ENCODE measurements at places on chromosomes 6 and 20.

DNA sequence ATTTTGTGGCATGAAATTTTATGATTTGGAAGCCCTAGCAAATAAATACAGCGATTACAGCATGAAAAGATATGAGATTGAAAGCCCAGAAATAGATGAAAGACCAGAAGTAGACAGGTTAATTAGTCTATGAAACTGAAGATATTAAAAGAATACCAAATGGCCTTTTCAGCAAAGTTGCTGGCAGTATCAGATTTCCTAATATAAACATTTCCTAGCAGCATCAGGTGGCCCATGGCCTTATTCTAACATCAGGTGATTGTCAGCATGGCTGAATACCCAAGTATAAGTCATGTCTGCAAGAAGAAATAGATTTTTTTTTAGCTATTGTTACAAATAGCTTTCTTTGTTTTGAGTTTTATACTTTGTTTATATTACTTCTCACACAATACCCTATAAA lies 93.2 kb downstream of the CLVS2 start:
- no peaks in the 10 kb centered on the region for H3K27me3 ChIP-seq
- H3K4me1 ChIP-seq: no peaks in the 10 kb centered on the region
- no peak for DNase-seq
- no peak overlapping the region for H3K27ac ChIP-seq
- H3K36me3 ChIP-seq: no peaks in the 10 kb centered on the region
- no peak overlapping the region for H3K4me3 ChIP-seq

DNA sequence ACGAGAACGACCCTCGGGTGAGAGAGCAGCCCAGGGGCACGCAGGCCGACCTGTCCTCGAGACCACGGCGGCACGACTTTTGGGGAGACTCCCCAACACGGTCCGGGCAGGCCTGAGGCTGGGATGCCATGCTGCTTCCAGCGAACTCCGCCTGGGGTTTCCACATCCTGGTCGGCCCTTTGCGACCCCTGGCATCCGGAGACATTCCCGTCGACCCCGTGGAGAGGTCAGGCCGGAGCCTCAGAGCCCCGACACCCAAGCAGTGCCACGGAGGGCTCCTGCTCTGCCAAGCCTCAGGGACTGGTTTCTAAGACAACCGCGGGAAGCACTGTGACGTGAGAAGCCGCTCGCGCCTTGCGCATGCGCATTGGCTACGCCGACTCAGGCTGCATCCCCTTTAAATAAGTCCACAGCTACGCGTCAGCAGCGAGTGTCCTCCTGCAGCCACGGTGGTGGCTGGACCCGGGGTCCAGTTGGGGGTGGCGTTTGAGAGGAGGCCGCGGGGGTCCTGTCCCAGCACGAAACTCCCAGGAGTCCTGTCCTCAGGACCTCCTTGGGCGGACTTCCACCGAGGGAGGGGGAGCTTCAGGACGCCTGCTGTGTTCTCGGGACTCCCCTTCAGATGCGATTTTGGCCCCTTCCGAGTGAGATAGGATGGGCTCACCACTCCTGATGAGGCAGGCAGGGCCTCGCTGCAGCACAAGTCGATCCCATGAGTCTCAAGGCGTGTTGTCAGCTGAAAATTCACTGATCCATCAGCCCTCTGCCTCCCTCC lies 1089.3 kb upstream of the DEFB115 start:
- peak; percentile 61 for DNase-seq
- no peaks in the 10 kb centered on the region for H3K36me3 ChIP-seq
- H3K27ac ChIP-seq: no peak overlapping the region

DNA sequence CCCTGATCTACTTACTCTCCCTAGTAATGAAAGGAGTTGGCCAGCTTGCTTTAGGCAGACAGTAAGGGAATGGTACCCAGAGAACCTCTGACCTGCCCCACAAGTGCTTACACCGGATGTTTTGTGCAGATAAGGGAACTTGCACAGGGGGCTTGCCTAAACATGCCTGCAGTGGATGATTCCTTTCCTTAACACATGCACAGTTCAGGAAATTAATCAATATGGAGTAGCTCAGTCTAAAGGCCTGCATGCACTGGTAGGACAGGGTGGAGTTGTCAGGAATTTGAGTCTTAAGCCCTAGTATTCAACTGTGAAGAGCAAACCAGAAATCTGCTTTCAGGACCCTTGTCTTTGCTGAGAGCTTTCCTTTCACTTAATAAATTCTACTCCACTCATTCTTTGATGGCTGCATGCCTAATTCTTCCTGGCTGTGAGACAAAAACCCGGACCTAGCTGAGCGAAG lies 3.9 kb upstream of the TRIM38 start:
- no peak overlapping the region for H3K4me3 ChIP-seq
- DNase-seq: no peak
- no peaks in the 10 kb centered on the region for H3K36me3 ChIP-seq
- H3K27me3 ChIP-seq: no peaks in the 10 kb centered on the region
- peaks cover 13% of the 10 kb centered on the region for H3K4me1 ChIP-seq
- no peak overlapping the region for H3K27ac ChIP-seq

DNA sequence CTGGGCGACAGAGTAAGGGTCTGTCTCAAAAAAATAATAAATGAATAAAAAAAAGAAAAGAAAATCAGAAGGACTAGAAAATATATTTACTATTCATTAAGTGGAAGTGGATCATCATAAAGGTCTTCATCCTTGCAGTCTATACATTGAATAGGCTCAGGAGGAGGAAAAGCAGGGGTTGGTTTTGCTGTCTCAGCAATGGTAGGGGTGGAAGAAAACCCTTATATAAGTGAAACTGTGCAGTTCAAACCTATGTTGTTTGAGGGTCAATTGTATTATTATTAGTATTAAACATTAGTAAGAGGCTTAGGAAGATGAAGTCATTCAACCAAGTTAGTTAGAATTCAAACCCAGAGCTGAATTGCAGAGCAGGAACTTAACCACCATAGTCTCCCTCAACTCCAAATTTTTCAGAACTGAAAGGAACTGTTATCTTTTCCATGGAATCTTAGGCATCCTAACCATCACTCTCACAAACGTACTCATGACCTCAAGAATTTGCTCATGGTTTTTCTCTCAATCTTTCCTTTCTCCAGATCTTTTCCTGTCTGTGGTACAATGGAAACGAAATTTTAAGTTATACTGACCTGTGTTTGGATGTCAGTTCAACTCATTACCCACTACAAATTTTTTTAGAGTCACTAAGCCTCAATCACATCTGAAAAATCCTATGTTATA lies 7.7 kb upstream of the SMIM13 start:
- no peak overlapping the region for H3K27ac ChIP-seq
- DNase-seq: no peak
- no peaks in the 10 kb centered on the region for H3K27me3 ChIP-seq

DNA sequence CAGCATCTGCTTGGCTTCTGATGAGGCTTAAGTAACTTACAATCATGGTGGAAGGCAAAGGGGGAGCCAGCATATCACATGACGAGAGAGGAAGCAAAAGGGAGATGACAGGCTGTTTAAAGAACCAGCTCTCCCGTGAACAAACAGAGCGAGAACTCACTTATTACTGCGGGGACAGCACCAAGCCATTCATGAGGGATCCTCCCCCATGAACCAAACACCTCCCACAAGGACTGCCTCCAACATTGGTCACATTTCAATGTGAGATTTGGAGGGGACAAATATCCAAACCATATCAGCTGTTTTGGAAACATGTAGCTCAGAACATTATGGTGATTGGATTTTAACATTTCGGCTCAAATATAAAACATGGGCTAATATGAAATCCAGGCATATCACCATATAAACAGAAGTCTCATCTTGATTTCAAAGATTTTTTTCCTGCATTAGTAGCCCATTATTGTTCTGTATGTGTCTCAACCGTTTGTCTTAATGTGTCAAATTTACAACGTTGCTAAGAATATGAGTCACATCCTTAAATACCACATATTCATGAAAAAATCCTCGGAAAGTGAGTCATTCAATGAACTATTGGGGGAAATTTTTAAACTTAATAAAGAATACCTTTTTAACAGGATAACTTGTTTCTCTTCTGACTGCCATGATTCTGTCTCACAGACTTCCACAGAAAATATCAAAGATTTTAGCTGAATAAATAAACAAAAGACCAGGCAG lies 894.3 kb downstream of the TFAP2A start:
- no peaks in the 10 kb centered on the region for H3K27me3 ChIP-seq
- H3K4me3 ChIP-seq: no peak overlapping the region
- H3K4me1 ChIP-seq: no peaks in the 10 kb centered on the region
- DNase-seq: no peak

GRCh38 chr6:4582506-4583417 lies 193.4 kb upstream of the CDYL start:
- no peaks in the 10 kb centered on the region for H3K27me3 ChIP-seq
- H3K4me3 ChIP-seq: no peak overlapping the region
- no peaks in the 10 kb centered on the region for H3K36me3 ChIP-seq

DNA sequence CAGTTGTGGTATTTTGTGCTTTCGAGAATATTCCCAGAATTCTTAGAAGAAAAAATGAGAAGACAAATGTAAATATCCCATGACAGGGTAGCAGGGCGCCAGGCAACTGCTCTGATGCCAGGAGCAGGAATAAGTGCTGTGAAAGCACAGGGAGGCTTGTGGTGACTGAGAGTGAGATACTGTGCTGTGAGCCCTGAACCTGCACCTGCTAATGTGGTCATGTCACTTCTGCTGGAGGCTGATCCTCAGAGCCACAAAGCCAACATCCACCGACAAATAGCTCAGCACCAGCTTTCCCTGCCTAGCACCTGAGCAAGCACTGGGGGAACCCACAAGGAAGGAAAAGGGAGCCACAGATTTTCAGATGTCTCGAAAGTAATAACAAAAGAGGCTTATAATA lies 368.6 kb upstream of the CDH4 start:
- H3K27ac ChIP-seq: no peak overlapping the region
- DNase-seq: no peak
- peaks cover 3% of the 10 kb centered on the region for H3K27me3 ChIP-seq
- no peaks in the 10 kb centered on the region for H3K4me1 ChIP-seq
- H3K36me3 ChIP-seq: no peaks in the 10 kb centered on the region

DNA sequence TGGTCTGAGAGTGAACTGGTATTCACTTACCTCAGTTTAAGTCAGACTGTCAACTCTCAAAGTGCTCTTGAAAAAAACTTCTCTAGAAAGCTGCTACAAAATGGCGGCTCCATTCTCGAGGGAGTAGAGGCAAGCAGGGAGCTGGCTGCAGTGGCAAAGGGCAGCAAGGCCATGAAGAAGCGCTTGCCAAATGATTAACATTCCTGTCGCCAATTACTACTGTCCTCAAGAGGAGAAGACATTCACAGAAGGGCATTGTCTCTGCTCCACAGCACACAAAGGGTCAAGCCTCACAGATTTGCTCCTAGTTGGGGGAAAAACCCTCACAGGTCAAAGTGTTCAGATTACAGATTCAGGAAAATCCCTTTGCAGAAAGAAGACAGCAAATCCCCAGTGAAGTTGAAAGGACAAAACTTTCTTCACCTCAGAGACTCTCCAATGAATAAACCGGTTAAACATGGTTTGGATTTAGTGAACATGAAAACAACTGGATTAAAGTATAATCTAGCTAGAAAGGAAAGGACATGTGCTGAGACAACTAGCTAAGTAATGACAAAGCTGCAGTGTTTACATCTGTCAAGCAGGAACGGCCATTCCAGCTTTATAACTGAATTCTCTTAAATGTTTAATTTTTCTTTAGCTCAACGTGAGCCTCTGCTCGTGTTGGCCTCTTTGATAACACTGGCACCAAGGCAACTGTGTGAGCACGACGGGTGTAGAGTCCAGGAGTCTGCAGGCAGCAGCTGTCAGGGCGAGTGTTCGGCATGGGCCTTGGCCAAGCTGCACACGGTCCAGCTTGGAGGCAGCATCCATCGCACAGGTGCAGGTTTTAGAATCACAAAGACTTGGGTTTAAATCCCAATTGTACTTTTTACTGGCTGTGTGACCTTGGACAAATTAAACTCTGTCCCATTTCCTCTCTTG lies 37.6 kb downstream of the NR2E1 start:
- H3K4me1 ChIP-seq: no peaks in the 10 kb centered on the region
- DNase-seq: no peak
- no peaks in the 10 kb centered on the region for H3K27me3 ChIP-seq
- no peaks in the 10 kb centered on the region for H3K36me3 ChIP-seq

DNA sequence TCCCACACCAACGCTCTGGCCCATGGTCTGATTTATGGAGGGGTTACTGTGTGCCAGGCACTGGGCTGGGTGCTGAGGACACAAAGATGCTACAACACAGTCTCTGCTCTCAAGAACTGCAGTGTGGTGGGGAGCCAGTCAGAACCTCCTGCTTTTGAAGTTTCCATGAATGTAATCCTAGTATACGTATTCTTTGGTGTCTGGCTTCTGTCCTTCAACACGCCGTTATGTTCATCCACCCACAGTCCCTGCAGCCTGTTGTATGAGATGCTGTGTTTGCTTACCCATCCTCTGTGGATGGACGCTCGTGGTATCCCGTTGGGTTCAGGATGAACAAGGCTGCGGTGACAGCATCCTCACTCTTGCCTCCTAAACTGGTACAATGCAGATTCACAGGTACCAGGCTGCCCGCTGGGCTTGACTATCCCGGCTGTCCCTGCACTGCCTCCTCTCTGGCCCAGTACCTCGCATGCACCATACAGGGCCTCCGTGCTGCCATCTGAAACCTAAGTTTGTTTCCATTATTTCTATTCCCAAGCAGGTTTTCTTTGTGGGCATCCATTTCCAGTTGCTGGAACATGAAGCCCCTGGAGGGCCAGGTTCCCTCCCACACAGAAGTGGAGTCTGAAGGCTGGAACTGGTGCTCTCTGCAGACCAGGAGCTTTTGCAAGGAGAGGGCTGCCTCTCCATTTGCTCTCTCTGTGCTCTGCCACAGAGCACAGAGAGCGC lies 364.5 kb downstream of the ZFAND3 start:
- no peaks in the 10 kb centered on the region for H3K36me3 ChIP-seq
- H3K27me3 ChIP-seq: no peaks in the 10 kb centered on the region
- H3K27ac ChIP-seq: no peak overlapping the region
- H3K4me1 ChIP-seq: no peaks in the 10 kb centered on the region
- no peak overlapping the region for H3K4me3 ChIP-seq

DNA sequence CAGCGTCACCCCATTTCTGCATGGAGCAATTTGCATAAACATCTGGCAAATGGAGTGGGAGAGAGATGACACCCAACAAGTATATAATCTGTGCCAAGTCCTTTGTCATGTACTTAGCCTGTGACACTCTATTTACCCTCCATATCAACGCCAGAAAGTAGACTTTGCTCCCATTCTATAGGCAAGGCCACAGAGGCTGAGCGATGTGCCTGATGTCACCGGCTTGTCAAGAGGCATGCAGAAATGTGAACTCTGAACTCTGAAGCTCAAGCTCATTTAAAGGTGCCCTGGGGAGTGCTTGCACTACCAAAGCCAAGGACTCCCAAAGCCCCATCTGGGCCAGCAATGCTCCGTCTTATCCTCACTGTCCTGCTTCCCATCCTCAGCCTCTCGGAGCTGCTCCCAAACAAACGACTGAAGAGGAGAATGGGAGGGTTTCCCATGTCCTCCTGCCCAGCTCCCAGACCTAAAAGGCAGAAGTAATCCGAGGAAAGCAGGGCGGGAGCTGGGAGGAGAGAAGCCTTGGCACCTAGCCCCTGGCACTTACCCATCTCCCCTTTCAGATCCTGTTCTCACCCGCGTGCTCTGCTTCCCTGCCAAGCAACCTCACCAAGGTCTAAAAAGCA lies 9.2 kb downstream of the CPNE5 start:
- H3K4me1 ChIP-seq: peaks cover 27% of the 10 kb centered on the region
- no peak overlapping the region for H3K4me3 ChIP-seq
- no peaks in the 10 kb centered on the region for H3K36me3 ChIP-seq
- no peak overlapping the region for H3K27ac ChIP-seq

- no peaks in the 10 kb centered on the region for H3K27me3 ChIP-seq
- DNase-seq: no peak
- H3K27ac ChIP-seq: no peak overlapping the region
- H3K4me3 ChIP-seq: no peak overlapping the region
- peaks cover 7% of the 10 kb centered on the region for H3K4me1 ChIP-seq
These were observed 82.9 kb downstream of the LRFN2 start for GRCh38 chr6:40504274-40504673.

Data from upper lobe of right lung (tissue), 1 donor.